Caudate nucleus (tissue), 63 donors: ENCODE measurements at places on chromosomes 7 and 10.

DNA sequence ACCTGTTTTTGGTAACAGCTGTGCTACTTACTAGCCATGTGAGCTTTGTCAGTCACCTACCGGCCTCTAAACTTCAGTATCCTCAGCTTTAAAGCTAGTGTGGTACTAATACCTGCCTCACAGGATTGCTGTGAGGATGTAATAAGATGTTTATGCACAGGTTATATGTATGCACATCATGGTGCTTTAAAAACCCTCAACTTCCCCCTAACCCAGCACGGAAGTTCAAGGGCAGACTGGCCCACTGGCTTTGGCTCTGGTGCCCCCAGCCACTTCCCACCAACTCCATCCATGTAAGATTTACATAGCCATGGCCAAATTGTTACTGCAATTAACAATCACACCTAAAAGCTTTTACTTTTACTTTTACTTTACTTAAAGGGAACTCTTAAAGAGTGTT, 676.0 kb upstream of the GALNT17 start:
- no peak for DNase-seq

GRCh38 chr7:156178214-156178613, 366.0 kb upstream of the SHH start:
- no peak for DNase-seq

DNA sequence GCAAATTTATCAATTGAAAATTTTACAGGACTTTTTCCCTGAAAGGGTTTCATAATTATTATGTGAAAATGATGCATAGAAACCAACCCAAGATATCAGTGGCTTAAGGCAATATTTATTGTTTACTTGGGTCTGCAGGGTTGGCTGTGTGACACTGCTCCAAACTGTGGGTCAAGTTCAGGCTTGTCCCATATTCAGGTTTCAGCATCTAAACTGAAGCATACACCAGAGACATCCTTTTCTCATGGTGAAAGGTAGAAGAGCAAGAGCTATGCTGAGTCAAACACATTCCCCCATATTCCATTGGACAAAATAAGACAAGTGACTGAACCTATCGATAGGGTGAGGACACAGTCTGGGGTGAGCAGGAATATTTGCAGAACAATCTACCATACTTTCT, 110.9 kb downstream of the MAPK8 start:
- DNase-seq, result no peak

- peak; percentile 83 for DNase-seq
These were observed 74.5 kb downstream of the DIP2C start for GRCh38 chr10:614790-615582.
